ENCODE measurements at places on chromosomes 4 and X.

DNA sequence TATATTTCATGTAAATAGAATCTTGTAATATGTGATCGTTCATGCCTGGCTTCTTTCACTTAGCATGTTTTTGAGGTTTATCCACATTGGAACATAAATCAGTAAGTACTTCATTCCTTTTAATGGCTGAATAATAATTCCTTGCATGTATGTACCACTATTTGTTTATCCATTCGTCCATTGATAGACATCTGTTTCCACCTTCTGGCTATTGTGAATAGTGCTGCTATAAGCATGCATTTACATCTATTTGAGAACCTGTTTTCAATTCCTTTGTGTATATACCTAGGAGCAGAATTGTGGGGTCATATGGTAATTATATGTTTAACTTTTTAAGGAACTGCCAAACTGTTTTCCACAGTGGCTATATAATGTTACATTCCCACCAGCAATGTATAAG is 356.7 kb upstream of the DIPK2B start:
- DNase-seq = no peak

- DNase-seq = no peak
Observed at GRCh38 chrX:152821145-152821765, 9.3 kb downstream of the CETN2 start.

GRCh38 chr4:793093-793861 is 32.7 kb downstream of the CPLX1 start:
- DNase-seq = no peak

GRCh38 chr4:100317032-100317864 is 127.0 kb upstream of the DDIT4L start:
- no peak for DNase-seq

GRCh38 chr4:2290974-2291704 is 29.2 kb upstream of the MXD4 start:
- DNase-seq = no peak

Measured in GF-D8 (cell line).